ENCODE measurements at places on chromosomes 1 and 21.

- DNase-seq = peak; percentile 51
These were observed 3.5 kb downstream of the PIK3CD start for GRCh38 chr1:9654834-9655723.

GRCh38 chr1:116954440-116954839 lies 44.7 kb downstream of the PTGFRN start:
- DNase-seq = no peak

GRCh38 chr1:58391056-58391455 lies 155.5 kb downstream of the OMA1 start:
- no peak for DNase-seq

DNA sequence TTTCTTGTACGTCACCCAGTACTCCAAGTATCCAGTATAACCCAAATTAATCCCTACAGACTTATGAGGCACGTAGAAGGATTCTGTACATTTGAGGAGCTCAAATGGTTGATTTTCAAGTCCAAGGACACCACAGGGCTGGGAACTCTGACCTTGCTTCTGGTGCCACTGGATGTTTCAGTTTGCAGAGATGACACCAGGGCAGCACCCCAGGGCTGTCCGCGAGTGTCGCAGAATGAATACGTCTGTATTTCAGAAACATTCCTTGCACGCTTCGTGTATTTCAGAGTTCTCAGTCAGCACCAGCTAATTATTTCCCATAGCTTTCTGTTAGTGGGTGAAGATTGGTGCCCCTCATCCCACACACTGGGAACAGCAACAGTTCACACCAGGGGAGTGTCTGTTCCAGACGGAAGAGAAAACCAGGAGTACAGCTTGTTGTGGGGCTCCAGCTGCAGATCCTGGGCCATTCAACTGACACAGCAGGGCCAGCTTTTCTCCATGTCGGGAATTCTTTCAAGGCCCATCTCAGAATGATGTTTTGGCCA lies 159.2 kb downstream of the RHOU start:
- DNase-seq = no peak

DNA sequence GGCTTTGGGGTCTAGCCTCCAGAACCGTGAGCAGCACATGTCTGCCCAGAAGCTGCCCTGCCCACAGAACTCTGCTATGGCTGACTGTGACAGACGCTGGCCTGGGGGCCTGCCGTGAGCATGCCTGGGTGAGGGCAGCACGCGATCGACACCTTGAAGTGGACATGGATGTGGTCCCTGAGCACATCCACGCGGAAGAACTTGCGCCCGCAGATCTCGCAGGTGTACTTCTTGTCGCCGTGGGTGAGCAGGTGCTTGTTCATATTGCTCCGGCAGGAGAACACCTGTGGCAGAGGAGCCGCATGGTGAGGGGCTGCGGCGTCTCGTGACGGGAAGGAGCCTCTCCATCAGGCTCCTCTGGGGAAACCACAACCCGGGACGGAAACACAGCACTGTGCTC lies 56.0 kb downstream of the PRDM15 start:
- no peak for DNase-seq

- no peak for DNase-seq
These were observed 44.2 kb downstream of the ELK4 start for GRCh38 chr1:205587581-205587980.

Measured in activated naive CD8-positive, alpha-beta T cell treated with anti-CD3 and anti-CD28 coated beads, Interleukin-2, amount 50 U/mL, for 24 hours (primary cell).